ENCODE measurements at places on chromosomes 12 and 14.
A peak's percentile ranks its signal among the peaks of the same experiment; 100 is the strongest.

DNA sequence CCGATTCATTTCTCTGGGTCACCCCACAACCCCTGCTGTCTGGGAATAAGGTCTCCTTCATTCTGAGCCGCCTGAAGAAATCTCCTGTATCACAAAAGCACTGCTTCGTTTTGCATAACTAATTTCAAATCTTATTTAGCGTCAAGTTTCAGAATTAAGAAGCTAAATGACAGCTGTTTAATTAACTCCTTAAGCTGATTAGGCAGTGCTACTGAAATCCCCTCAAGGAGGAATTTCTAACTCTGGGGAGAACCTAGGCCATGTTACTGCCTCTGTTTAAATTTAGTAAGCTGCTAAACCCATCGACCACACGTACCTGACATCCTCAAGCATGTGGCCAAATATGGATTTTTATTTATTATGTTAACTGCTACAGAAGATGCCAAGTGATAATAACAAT, 373.6 kb downstream of the GLT1D1 start:
- DNase-seq = no peak

DNA sequence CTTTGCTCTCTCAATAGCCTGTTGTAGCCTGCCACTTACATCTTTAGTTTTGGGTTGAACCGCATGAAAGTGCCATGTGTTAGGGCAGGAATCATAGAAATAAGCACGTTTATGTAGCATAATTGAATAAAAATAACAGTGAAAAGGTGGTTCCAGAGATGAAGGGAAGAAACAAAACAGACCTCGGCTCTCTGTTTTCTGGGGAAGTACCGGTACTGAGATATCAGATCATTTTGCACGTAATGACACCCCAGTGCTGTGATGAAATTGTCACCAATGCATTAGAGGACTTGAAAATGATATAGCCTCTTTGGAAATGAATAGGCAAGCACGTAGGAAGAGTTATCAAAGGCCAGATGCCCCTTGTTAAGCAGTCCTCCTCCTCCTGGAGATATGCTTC, 42.5 kb upstream of the DLK1 start:
- peak; percentile 20 for DNase-seq

GRCh38 chr12:112294793-112295192, 87.4 kb downstream of the HECTD4 start:
- no peak for DNase-seq

GRCh38 chr12:56872366-56872765, 61.8 kb downstream of the SDR9C7 start:
- DNase-seq = no peak

Measured in CD14-positive monocyte (primary cell).